GM23338 (cell line): ENCODE measurements at places on chromosomes 6 and 20. TPM values are rescaled to one million over a fixed set of nuclear protein-coding genes. Genes with fewer than 3 reads are reported as not detected.

DNA sequence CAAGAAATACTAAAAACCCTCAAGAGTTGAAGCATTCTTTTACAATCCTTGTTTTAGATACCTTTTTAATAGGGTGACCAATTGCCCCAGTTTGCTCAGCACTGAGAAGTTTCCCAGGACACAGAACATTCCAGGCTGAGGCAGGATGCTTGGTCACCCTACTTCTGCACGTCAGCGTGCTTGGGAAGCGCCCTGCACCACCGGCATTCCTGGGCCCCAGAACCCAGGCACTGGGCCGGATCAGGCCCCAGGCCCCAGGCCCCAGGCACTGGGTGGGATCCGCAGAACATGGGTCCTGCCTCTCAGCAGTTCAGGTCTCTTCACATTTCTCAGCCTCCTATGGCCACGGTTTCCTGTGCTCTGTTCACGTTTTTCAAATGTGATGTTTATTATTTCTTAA is 213.8 kb upstream of the QKI start:
- DNase-seq = no peak

GRCh38 chr6:44829836-44830235 is 442.3 kb downstream of the CDC5L start:
- no peak for DNase-seq

The PRPH2 gene
- total RNA-seq = 0.52 and 0.89 TPM in 2 replicates

DNA sequence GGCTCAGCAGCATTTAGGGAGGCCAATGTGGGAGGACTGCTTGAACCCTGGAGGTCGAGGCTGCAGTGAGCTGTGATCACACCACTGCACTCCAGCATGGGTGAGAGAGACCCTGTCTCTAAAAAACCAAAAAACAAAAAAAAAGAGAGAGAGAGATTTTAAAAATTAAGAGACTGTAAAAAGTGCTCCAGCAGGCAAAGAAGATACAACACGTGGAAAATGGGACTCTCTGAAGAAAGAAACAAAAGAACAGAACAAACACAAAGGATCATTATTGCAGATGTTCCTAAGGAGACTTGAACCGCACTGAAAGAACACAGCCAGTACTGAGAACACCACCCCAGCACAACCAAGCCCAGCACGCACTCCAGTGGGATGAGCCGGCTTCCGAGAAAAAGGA is 74.2 kb downstream of the TAF4 start:
- DNase-seq = no peak

The ADAM33 gene
- 4.0 and 6.0 TPM in 2 replicates for total RNA-seq

The EEF1E1 gene
- total RNA-seq = 196 and 317 TPM in 2 replicates

DNA sequence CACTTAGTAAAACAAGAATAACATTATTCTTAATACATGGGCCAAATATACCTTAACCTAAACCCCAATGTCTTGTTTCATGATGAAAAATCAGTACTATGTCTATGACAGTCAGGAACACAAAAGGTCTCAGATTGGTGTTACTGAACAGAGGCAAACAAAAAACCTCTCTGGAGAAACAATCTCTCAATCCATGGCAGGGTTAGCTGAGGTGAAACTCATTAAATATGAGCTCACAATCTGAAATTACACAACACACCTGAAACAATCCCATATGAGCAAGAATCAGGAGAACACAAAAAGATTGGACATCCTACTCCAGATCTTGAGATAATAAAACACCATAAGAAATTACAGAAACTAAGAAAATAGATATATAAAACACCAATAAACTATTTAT is 6.5 kb upstream of the SLC17A4 start:
- DNase-seq = no peak

DNA sequence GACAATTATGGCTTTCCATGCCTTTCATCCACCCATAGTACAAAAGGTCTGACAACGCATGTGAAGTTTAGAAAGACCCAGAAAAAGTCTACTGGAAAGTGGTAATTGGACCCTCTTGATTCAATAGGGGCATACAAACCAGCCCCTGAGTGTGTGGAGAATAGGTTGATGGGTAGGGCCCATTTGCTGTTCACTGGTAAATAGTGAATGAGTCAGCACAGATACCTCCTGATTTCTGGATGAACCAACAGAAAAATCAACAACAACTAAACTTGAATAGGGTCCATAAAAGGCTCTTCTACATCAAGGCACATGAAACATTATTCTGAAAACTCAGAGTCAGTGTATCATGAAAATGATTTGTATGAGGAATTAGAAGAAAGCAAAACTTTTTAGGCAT is 235.4 kb upstream of the SLC35B3 start:
- no peak for DNase-seq

- DNase-seq = peak; percentile 7
Observed at GRCh38 chr6:54805077-54805476, 41.5 kb upstream of the FAM83B start.

GRCh38 chr6:62891065-62891647 is 320.1 kb upstream of the FKBP1C start:
- DNase-seq = peak; percentile 52

GRCh38 chr20:46709459-46710152 is at the start of gene SLC2A10:
SLC2A10 (plus strand) TSS chr20:46709649; CDS start chr20:46709737, 88 bp downstream.
- DNase-seq = peak; percentile 80

DNA sequence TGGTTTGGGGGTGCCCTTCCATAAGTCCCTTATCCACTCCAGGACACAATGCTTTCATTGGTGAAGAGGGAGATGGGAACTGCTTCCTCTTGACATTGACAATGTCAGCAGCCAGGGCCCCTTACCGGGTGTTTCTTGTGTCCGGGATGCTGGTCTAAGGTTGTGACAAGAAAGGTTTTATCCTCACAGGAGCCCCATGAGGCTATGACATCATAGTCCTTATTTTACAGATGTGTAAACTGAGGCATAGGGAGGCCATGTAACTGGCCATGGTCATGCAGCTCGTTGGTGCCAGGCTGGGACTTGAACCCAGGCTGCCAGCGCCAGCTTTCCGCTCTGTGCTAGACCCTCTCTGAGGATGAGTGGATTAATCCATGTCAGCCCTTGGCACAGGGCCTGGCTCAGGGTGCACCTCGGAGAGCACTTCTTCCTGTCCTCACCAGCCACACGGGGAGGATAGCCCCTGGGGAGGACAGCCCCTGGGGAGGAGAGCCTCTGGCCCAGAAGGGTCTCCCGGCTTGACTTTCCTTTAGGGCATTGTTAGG is 157.3 kb downstream of the SYCP2 start:
- no peak for DNase-seq

GRCh38 chr6:160263196-160263939 is 4.7 kb upstream of the SLC22A2 start:
- no peak for DNase-seq

GRCh38 chr6:30135757-30136156 is at the start of gene TRIM40:
TRIM40 (plus strand) TSS chr6:30136140; CDS start chr6:30137037, 897 bp downstream.
- DNase-seq = no peak

DNA sequence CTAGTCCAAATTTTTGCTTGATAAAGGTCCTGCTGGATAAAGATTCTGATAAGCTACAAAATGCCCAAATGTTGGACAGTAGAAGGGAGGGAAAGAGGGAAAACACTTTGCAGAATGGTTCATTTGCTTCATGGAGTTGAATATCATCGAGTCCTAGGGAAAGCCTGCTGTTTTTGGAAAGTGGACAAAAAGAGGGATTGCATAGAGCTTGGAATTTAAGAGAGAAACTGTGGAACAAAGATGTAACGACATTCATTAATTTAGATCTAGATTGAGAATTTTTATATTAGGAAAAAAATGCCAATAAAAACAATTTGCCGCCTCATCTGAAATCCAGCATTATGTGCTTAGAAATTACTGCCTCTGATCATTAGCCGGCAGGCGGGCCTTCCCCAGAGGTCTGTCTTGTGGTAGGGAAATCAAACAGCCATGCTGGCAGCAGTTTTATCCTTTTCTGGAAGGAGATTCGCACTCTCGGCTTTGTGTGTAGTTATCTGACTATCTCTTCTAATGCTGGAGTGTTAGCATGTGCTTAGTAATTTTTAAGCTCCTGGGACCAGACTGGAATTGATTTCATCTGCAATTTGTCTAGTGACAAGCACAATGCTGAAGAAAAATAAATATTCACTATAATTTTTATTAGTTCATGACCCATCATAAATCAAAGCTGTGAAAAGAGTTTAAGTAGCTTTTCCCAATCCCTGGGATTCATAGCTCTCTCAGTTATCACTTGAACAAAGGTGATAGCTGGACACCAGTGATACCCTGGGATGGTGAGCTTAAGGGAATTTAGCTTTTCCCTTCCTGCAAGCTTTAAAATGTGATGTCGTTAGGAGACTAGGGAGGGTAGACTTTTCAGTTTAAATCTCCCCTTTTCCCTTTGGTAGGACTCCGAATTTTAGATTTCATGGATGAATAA is 329.5 kb downstream of the PRL start:
- DNase-seq = no peak

DNA sequence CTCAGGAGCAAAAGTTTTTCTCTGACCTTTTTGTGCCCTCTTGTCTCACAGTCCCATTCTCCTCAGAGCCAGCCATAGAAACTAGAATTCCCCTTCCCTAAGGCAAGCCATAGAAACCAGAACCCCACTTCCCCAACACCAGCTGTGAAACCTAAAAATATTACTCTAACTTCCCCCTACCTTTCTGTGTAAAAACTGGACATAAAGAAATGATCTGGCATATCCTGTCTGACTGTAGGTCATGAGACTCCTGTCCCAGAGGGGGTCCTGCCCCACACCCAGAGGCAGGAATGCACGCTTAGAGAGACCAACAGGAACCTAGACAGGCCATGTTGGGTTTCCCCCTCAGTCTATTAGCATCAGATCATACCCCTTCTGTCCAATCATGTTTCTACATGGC is 140.6 kb upstream of the SLC22A16 start:
- DNase-seq = no peak

The SLC22A2 gene
- 0.35 and 1.1 TPM in 2 replicates for total RNA-seq

DNA sequence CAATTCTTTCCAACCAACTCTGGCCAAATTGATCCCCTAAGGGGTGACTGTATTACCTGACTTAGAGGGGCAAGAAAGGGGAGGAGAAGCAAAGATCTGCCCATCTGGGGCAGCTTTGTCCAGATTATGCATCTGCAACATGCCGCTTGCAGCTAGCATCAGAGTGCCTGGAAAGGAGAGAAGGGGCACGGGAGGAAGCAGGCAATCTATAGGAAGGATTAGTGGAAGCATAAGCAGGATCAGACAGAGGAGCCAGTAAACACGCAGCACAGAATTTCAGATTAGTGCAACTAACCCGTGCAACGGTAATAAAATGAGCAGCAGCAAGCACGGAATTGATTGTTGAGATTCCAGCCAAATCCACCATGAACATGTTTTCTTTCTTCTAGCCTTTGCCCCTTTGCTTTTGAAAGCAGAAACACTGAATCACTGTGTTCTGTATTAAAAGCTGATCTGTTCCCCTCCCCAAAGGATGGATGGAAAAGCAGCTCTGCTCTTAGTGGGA is 643.6 kb upstream of the CHD6 start:
- DNase-seq = no peak

- DNase-seq = no peak
Observed at GRCh38 chr6:163806755-163807499, 392.4 kb downstream of the QKI start.

The SLPI gene
- total RNA-seq = not detected in 2 replicates

DNA sequence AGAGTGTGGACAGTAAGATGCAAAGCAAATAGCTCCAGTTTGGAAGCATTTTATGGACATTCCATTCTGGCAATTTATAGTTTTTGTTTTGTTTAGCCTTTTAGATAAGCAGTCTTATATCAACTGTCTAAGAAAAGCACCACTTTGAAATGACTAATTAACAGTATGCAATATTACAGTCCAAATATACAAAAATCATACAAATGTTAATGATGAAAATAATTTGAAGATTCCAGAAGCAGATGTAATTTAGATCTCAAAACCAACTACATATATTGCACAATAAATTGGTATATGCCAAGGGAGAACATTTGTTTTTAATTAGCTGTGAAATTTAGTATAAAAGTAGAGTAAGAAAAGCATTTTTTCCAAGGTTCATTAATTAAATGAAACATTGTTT is 158.8 kb downstream of the KIF6 start:
- DNase-seq = no peak

The STK38 gene
- 15.2 and 17.4 TPM in 2 replicates for total RNA-seq

The ZSCAN26 gene
- total RNA-seq = 10.2 and 13.0 TPM in 2 replicates

The PRL gene
- total RNA-seq = not detected in 2 replicates

DNA sequence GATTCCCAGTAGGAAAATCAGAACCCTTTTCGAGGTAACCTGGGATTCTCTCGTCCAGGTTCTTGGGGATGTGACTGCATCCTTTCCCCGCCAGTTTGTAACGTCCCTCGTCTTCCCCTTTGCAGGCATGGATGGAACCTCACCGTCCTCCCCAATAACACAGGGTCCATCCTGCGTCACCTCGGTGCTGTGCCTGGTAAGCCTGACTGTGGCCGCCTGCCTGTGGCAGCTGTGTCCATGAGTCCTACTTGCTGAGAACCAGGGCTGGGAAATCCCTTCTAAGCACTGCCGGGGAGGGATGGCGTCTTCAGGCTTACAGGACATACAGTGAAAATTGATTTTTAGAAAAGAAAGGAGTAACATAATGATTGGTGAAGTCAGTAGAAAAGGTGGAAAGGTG is 155.6 kb downstream of the DTNBP1 start:
- no peak for DNase-seq

The LTB gene
- not detected in 2 replicates for total RNA-seq

The CLDN20 gene
- total RNA-seq = not detected in 2 replicates

The SASH1 gene
- 20.8 and 30.2 TPM in 2 replicates for total RNA-seq

DNA sequence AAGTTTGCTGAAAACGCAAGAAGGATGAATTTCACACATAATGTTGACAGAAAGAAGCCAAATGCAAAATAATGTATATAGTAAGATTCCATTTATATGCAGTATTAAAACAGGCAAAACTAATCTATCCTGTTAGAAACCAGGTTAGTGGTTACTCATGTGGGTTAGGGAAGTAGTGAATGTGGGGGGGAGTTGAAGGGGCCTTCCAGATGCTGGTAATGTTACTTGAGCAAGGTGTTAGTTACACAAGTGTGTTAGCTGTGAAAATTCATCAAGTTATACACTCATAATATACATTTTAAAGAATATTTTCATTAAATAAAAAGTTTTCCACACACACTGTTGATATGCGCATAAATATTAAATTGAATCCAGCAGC is 29.8 kb downstream of the USP45 start:
- no peak for DNase-seq

DNA sequence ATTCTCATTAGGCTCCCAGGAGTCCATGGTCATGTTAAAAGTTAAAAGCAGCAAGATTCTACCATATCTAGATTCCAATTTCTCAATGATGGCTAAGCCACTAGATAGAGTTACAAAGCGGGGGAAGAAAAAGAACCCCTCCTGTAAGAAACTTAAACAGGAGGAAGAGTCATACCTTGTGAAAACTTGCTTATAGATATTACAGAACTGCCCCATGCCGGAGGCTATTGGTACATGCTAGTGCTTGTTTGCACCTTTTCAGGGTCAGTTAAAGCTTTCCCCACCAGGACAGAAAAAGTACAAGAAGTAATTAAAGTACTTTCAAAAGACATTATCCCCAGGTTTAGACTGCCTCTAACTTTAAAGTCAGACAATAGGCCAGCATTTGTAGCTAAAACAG is 15.5 kb upstream of the GSTA3 start:
- no peak for DNase-seq
